ENCODE measurements at places on chromosomes 12 and 14. TPM values are rescaled to one million over a fixed set of nuclear protein-coding genes. Genes with fewer than 3 reads are reported as not detected.
A peak's percentile ranks its signal among the peaks of the same experiment; 100 is the strongest.

The SLC6A13 gene
- total RNA-seq, result not detected

The SALL2 gene
- 11.8 TPM for total RNA-seq

The SIX6 gene
- total RNA-seq, result not detected

The KCNMB4 gene
- 0.98 TPM for total RNA-seq

The TBX3 gene
- total RNA-seq, result 21.3 TPM

The HRK gene
- total RNA-seq, result 0.15 TPM

DNA sequence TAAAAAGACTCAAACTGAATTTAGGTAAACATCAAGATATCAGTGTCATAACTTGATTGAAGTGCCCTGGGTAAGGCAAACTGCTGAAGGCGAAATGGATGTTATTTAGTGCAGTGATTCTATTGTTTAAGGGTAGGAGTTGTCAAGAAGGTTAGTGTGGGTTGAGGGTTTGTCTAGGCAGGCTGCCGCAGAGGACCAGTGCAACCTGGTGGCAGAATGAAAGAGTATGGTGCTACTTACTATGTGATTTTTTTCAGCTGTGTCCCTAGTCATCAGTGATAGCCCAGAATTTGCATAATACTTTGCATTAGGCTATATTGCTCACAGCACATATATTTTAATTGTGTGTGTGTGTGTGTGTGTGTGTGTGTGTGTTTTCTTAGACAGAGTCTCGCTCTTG is 1127.0 kb downstream of the GALC start:
- no peaks in the 10 kb centered on the region for H3K4me1 ChIP-seq
- no peaks in the 10 kb centered on the region for H3K36me3 ChIP-seq
- H3K4me3 ChIP-seq, result no peak overlapping the region
- DNase-seq, result no peak
- H3K27ac ChIP-seq, result no peak overlapping the region

- no peaks in the 10 kb centered on the region for H3K4me1 ChIP-seq
- no peaks in the 10 kb centered on the region for H3K36me3 ChIP-seq
- H3K27ac ChIP-seq, result no peak overlapping the region
Measured at GRCh38 chr14:33704481-33704880, 246.4 kb downstream of the EGLN3 start.

DNA sequence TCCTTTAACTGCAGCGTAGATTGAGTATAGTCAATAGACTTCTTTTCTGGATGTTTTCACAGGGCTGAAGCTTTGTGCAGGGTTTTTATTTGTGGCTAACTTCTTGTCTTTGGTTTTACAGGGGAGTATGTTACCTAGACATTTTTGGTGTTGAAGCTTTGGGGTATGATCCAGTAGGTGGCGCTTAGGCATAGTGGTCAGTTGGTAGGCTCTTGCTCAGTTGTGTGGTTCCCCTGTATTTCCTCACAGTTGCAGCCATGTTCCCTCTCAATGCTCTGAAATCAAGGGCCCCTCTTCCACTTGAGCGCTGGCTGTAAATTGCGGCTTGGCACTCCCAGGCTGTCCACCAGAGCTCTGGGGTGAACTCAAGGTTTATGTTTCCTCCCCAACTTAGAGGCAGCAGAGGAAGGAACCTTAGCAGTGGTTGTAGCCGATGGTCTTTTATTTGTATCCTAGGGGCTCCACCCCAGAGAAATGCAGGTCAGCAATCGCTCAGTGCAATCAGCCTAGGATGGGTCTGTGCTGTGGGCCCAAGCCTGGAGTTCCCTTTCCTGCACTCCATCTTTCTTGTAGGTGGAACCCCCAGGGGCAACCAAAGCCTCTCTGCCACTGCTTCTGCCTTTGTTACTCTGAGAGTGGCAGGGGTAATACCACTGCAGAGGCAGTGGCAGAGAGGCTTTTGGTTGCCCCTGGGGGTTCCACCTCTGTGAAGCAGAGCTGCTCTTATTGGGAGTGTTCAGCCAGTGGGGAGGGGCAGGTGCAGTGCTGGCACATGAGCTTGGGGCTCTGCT is 55.1 kb downstream of the CMAS start:
- H3K4me1 ChIP-seq, result no peaks in the 10 kb centered on the region
- H3K27ac ChIP-seq, result no peak overlapping the region

- DNase-seq, result no peak
- no peaks in the 10 kb centered on the region for H3K36me3 ChIP-seq
- H3K4me1 ChIP-seq, result no peaks in the 10 kb centered on the region
- no peak overlapping the region for H3K27ac ChIP-seq
- H3K27me3 ChIP-seq, result no peaks in the 10 kb centered on the region
Measured at GRCh38 chr12:91868054-91868453, 277.6 kb downstream of the BTG1 start.

DNA sequence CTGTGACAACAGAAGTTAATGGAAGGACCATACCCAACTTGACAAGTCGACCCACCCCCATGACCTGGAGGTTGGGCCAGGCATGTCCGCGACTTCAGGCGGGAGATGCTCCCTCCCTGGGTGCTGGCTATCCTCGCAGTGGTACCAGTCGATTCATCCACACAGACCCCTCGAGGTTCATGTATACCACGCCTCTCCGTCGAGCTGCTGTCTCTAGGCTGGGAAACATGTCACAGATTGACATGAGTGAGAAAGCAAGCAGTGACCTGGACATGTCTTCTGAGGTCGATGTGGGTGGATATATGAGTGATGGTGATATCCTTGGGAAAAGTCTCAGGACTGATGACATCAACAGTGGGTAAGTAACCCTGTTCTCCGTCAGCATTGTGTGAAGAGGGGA is 220.1 kb downstream of the NAV3 start:
- no peak for DNase-seq
- no peaks in the 10 kb centered on the region for H3K36me3 ChIP-seq
- no peak overlapping the region for H3K4me3 ChIP-seq
- H3K4me1 ChIP-seq, result no peaks in the 10 kb centered on the region
- no peaks in the 10 kb centered on the region for H3K27me3 ChIP-seq

GRCh38 chr12:126899926-126900792 is 1366.8 kb upstream of the TMEM132C start:
- no peaks in the 10 kb centered on the region for H3K36me3 ChIP-seq
- no peaks in the 10 kb centered on the region for H3K4me1 ChIP-seq
- no peak overlapping the region for H3K4me3 ChIP-seq

DNA sequence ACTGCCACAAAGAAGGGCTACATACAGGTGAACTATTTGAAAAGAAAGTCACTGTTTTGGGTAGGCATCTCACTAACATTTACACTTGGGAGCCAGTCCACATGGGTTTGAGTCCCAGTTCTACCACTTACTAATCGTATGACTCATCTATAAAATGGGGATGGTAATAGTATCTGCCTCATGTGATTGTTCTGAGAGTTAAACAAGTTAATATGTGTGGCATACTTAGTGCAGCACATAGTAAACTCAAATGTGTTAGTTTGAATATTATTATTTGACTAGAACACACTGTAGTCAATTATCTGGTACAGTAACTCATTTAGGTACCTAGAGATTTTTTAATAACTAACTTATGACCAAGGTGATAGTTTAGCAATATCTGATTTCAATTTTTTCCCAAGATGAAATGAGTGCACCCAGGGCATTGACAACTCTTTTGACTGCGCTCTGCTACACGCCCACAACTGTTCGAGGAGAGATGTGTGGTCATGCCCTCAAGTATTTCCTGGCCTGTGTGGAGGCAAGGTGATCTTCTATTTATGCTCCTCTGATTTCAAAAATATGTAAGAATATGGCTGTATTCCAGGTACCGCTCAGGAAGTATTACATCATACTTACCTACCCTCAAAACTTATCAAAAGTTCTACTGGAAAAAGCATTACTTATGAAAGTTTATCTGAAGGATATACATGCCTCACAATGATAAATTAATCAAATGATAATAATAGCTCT is 210.6 kb upstream of the EGLN3 start:
- no peak overlapping the region for H3K4me3 ChIP-seq
- no peak overlapping the region for H3K27ac ChIP-seq
- no peaks in the 10 kb centered on the region for H3K27me3 ChIP-seq

DNA sequence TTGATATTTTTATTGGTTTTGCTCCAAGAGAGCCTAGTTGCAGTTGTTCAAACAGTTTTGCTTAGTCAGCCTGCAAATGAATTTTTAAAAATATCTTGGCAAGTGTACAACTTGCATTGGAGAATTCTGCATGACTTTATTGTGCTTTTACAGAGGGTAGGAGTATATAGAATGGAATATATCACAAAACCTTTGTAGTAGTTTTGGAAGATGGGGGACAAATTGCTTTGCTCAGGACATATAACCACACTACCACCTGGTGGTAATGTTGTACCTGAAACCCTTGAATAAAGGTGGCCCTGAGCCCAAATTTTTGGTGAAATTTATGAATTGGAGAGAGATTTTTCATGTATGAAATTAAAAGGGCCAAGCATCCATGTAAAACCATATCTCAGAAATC is 645.2 kb downstream of the MED13L start:
- H3K4me1 ChIP-seq, result no peaks in the 10 kb centered on the region
- DNase-seq, result no peak
- H3K36me3 ChIP-seq, result no peaks in the 10 kb centered on the region

- no peak for DNase-seq
- no peaks in the 10 kb centered on the region for H3K36me3 ChIP-seq
- H3K27me3 ChIP-seq, result no peaks in the 10 kb centered on the region
- H3K27ac ChIP-seq, result no peak overlapping the region
- no peaks in the 10 kb centered on the region for H3K4me1 ChIP-seq
Measured at GRCh38 chr14:76718306-76719040, 42.8 kb upstream of the VASH1 start.

GRCh38 chr12:41563051-41563450 is 374.9 kb downstream of the PDZRN4 start:
- H3K4me1 ChIP-seq, result no peaks in the 10 kb centered on the region
- DNase-seq, result no peak
- no peaks in the 10 kb centered on the region for H3K36me3 ChIP-seq
- H3K4me3 ChIP-seq, result no peak overlapping the region

GRCh38 chr12:14200598-14200997 is 164.9 kb upstream of the ATF7IP start:
- no peaks in the 10 kb centered on the region for H3K27me3 ChIP-seq
- no peak overlapping the region for H3K27ac ChIP-seq
- H3K36me3 ChIP-seq, result no peaks in the 10 kb centered on the region
- H3K4me3 ChIP-seq, result no peak overlapping the region

DNA sequence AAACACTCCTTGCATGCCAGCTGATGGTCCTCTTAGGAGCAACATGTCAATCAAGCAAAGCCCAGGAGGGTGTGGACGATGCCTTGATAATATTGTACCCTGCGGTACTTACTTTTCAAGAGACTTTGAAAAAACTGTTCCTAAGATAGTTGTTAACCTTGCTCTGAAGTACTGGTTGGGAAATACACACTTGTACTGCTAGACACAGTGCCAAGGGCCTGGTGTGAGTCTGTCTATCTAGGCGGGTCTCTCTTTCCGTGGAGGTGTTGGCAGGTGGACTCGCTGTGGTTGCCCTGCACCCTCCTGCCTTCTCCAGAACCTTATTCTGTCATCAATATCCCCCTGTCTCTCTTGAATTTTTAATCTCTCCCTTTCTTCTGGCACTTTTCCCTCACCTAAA is 189.4 kb downstream of the NRXN3 start:
- DNase-seq, result no peak
- H3K4me3 ChIP-seq, result no peak overlapping the region
- H3K27me3 ChIP-seq, result no peaks in the 10 kb centered on the region
- H3K4me1 ChIP-seq, result no peaks in the 10 kb centered on the region
- no peak overlapping the region for H3K27ac ChIP-seq
- no peaks in the 10 kb centered on the region for H3K36me3 ChIP-seq

DNA sequence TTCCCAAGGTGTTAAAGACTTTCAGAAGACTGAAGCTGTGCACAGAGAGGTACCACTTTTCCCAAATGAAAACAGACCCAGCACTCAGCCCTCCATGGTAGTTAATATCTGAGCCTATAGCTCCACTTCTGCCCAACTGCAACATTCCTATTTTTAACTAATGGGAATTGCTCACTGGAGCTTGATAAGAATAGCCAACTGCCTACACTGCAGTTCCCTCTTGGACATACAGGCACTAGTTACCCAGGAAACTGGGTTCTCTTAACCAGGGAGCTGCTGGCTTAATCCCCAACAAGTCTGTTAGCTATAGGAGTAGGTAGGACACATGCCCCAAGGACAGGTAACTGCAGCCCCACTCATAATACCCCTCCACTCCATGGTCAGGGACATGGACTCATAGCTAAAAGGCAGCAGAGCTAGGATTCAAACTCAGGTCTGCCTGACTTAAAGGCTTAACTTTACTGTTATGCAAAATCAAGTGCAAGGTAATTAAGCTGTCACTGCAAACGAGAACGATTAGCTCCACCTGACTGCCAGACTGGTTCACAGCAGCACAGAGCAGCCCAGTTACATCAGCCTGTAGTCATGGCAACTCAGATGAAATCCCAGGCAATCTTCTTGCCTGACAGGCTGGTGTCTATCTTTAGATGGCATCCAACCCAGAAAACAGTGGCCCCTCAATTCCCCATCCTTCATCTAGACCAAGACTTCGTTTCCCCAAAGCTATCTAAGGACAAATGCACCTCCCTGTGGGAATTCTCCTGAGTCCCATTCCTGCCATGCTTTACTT is 77.1 kb upstream of the ACTN1 start:
- H3K36me3 ChIP-seq, result no peaks in the 10 kb centered on the region
- DNase-seq, result no peak
- no peak overlapping the region for H3K27ac ChIP-seq
- no peak overlapping the region for H3K4me3 ChIP-seq
- H3K4me1 ChIP-seq, result peaks cover 7% of the 10 kb centered on the region
- H3K27me3 ChIP-seq, result no peaks in the 10 kb centered on the region

GRCh38 chr12:55818886-55819285 is 1.0 kb downstream of the ORMDL2 start:
- no peaks in the 10 kb centered on the region for H3K27me3 ChIP-seq
- H3K27ac ChIP-seq, result peak overlapping the region; percentile 35
- H3K4me3 ChIP-seq, result no peak overlapping the region
- H3K36me3 ChIP-seq, result no peaks in the 10 kb centered on the region
- H3K4me1 ChIP-seq, result peaks cover 17% of the 10 kb centered on the region

DNA sequence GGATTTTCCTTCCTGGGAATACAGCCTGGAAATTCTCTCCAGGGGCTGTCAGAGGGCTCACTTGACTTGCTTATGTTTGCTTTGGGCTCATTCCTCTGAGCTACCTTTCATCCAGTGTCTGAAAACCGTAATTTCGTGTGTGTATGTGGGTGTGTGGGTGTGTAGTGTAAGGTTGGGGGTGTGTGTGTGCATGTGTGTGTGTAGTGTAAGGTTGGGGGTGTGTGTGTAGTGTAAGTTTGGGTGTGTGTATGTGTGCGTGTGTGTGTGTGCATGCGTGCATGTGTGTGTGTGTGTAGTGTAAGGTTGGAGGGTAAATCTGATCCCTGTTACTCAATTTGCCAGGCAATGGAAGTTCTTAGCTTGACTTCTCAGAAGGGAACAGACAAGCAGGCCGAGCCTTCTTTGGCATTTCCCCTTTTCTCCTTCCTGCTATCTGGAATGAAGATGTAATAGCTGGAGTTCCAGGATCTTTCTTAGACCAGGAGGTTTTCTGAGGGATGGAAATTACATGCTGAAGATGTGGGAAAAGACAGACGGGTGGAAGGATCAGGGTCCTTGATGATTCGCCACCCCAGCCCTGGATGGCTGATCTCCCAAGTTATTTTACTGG is 15.5 kb upstream of the BEGAIN start:
- no peak for DNase-seq
- no peaks in the 10 kb centered on the region for H3K27me3 ChIP-seq
- no peaks in the 10 kb centered on the region for H3K4me1 ChIP-seq
- H3K4me3 ChIP-seq, result no peak overlapping the region

- DNase-seq, result no peak
- no peak overlapping the region for H3K27ac ChIP-seq
- no peak overlapping the region for H3K4me3 ChIP-seq
- no peaks in the 10 kb centered on the region for H3K27me3 ChIP-seq
- no peaks in the 10 kb centered on the region for H3K36me3 ChIP-seq
Measured at GRCh38 chr14:52910572-52910971, 40.3 kb downstream of the FERMT2 start.

- no peak for DNase-seq
- no peak overlapping the region for H3K4me3 ChIP-seq
- no peak overlapping the region for H3K27ac ChIP-seq
- peaks cover 69% of the 10 kb centered on the region for H3K27me3 ChIP-seq
- H3K4me1 ChIP-seq, result no peaks in the 10 kb centered on the region
Measured at GRCh38 chr12:132170637-132171292, 26.5 kb downstream of the NOC4L start.
